ENCODE measurements at places on chromosomes 3 and 15.

DNA sequence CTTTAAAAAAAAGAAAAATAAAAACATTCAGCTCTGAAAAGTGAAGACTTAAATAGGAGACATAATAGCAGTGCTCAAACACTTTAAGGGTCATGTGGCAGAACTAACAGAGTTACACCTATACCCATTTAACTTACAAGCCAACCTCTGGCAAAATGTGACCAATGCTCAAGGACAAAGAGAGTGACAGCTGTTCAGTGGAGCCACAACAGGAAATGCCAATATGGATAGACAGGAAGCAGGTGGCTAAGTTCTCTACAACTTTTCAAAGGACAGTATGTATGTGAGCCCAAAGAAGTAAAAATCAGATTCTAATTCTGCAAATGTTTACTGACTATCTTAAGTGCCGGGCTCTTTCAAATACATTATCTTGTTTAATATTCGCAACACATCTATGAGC, 3.4 kb downstream of the TMCC1 start:
- no peak for DNase-seq

- DNase-seq, result no peak
Observed at GRCh38 chr3:54222316-54222715, 100.0 kb downstream of the CACNA2D3 start.

GRCh38 chr15:73927003-73927475, 777 bp downstream of the LOXL1 start:
- DNase-seq, result no peak

GRCh38 chr3:183158551-183159006, 4.0 kb downstream of the LAMP3 start:
- DNase-seq, result no peak

GRCh38 chr3:14587740-14588360, 47.7 kb upstream of the GRIP2 start:
- no peak for DNase-seq

GRCh38 chr3:67648229-67648628, 6.2 kb downstream of the SUCLG2 start:
- no peak for DNase-seq

DNA sequence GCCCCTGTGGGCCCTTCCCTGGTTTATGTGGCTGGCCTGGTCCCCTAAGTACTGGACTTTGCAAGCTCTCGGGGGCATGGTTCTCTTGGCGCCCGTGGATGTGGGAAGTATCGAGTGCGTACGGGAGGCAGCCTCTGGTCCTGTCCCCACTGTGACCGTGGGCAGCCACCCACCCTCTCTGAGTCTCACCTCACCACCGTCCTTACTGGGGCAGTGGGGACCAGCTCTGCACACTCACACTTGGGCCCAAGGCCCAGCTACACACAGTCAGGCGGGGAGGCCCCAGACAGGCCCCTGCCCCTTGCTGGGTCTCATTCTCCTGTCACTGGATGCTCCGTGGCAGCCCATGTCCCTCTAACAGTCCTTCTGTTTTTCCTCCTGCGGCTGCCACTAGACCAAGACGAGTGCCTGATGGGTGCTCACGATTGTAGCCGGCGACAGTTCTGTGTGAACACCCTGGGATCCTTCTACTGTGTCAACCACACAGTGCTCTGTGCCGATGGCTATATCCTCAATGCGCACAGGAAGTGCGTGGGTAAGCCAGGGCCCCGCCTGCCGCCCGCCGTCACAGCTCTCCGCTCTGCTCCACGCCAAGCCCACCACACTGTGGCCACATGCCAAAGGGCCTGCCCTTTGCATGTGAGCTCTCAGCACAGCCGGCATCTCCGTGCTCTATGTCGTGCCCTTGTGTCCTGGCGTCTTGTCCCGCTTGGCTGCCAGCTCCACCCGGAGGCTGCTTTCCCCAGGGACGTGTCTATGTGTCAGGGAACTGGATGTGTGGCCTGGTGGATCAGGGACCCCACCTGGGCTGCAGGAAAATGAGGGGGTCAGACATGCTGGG, 72.7 kb downstream of the FBLN2 start:
- DNase-seq, result no peak

DNA sequence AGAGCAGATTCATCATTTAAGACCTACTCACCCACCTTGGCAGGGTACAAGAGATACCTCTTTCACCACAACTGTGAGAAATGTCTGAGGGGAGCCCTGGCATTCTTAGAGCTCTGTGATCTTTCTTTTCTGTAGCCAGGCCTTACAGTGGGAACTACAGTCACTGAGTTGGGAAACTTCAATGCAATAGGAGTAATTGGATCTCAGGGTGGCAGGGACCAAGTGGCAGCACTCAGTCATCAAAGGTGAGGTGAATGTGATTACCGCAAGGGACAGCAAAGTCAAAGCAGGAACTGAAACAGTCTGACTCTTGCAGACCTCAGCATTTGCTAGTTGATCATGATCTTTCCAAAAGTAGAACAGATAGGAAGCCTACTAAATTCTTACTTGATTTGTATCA, 7.2 kb upstream of the MCF2L2 start:
- no peak for DNase-seq

GRCh38 chr15:60371175-60372051, 26.4 kb downstream of the ANXA2 start:
- DNase-seq, result no peak

DNA sequence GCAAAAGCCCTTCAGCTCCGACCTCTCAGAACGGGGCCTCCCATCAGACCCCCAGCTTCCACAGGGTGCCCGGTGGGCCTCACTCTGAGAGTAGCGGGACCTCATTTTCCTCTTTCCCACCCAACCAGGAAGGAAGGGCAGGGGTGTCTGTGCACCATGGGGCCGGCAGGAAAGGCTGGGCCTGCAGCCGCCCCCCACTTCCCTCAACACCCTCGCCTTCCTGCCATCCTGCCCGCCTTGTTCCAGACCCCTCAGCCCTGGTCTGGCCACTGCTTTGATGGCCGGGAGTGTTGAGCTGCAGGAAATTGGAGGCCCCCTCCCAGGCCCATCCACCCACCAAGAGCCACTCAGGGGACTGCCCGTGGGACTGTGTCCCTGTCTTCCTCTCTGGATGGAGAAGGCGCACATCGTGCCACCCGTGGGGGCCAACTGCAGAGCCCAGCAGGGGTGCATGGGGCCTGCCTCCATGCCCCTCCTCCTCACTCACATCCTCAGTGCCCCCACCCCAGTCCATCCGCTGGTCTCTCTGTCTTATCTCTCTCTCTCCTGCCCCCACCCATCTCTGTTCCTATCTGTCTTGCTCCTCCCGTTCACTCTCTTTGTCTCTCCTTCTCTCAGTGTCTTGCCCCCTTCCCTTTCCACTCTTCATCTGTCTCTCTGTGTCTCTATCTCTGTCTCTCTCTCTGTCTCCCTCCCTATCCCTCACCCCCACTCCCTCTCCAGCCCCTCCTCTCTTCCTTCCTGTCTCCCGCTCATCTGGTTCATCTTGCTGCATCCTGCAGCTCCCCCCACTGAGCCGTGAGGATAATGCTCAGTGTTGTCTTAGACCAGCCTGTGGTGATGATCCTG, 1.8 kb upstream of the PLXND1 start:
- DNase-seq, result no peak

DNA sequence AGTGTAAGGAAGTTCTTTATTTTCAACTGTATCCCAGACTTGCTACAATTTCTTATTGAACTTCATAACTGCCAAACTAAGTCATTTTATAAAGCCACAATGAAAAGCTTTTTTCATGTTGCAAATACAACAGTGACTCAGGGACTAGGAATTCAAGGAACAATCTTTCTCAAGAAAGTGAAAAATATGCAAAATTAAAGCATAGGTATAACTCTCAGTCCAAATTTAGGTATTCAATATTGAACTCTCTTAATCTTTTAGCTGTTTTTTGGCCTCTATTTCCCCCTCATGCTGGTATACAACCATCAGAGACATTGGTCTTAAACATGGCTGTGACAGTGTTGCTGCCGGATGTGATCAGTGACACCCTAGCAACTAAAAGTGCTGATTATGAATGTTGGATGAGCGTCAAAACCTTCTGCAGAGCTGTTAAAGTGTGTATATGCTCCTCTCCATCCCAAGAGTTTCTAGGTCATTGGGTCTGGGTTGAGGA, 476.9 kb downstream of the ZNF385D start:
- no peak for DNase-seq

- DNase-seq, result no peak
Observed at GRCh38 chr3:168417016-168417415, 321.3 kb upstream of the GOLIM4 start.

- no peak for DNase-seq
Observed at GRCh38 chr3:134918441-134918840, 123.4 kb downstream of the EPHB1 start.

DNA sequence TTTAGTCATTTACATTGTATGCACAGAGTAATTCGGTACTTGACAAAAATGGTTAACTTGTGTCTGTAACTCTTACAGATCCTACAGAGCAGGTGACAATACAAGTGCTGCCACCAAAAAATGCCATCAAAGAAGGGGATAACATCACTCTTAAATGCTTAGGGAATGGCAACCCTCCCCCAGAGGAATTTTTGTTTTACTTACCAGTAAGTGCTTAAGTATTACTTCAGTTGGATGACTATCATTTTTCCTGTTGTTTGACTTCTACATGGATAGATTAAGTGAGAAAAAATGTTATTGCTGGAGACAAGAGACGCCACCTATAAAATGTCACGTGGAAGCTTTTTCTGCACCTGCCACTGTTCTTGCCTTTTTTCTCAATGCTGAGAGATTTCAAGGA, 173.2 kb downstream of the ALCAM start:
- no peak for DNase-seq

DNA sequence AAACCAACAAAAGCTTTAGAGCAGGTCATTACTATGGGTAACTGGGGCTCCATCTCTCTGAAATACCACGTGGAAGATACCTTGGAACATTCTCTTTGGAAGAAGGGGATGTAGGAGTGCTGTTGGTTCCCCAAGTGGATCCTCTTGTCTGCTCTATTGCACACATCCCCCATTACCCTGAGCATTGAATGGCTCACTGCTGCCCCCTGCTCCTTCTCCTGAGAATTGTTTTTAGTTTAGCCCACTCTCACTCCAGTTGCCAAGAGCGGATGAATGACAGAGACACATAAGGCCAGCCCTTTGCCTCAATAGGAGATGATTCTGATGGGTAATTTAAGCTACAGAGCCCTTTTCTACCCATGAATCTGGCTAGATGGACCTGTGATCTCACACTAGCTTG, 135.6 kb upstream of the SUCLG2 start:
- no peak for DNase-seq

DNA sequence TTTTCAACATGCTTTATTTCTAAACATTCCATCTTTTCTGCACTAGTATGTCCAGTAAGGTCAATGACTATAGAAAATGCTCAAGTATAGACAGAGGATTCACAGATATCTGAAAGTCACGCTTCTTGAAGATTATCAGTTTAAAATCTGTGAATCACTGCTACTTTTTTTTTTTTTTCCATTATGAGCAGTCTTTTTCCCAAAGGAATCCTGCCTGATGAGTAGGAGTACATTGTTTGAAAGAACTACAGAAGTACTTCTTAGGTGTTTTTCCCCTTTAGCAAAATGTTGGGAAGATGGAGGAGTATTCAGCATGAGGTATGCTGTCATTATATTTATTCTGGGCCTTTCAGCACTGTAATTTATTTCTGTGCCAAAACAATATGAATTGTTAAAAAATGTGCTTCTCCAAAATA, 266.2 kb downstream of the NLGN1 start:
- DNase-seq, result no peak

GRCh38 chr3:137946356-137946973, 63.5 kb upstream of the CLDN18 start:
- DNase-seq, result no peak

DNA sequence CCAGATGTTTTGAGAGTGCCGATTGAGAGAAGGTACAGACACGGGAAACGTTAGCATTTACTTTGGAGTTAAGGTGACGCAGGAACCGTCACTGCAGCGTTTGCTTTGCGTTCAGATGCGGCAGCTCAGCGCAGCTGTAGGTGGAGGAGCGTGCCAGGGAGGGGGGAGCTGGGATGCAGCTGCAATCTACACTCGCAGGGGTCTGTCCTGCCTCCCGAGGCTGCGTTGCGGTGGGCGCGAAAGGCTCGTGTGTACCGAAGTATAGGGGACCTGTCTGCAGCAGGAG, 425 bp upstream of the FYTTD1 start:
- no peak for DNase-seq

- DNase-seq, result no peak
Observed at GRCh38 chr3:45078910-45079522, 52.9 kb downstream of the CLEC3B start.

GRCh38 chr15:73455876-73456275, 12.9 kb downstream of the REC114 start:
- no peak for DNase-seq

- DNase-seq, result no peak
Observed at GRCh38 chr3:50028346-50028745, 60.4 kb upstream of the RBM5 start.

GRCh38 chr3:53583161-53583690, 88.8 kb downstream of the CACNA1D start:
- no peak for DNase-seq

DNA sequence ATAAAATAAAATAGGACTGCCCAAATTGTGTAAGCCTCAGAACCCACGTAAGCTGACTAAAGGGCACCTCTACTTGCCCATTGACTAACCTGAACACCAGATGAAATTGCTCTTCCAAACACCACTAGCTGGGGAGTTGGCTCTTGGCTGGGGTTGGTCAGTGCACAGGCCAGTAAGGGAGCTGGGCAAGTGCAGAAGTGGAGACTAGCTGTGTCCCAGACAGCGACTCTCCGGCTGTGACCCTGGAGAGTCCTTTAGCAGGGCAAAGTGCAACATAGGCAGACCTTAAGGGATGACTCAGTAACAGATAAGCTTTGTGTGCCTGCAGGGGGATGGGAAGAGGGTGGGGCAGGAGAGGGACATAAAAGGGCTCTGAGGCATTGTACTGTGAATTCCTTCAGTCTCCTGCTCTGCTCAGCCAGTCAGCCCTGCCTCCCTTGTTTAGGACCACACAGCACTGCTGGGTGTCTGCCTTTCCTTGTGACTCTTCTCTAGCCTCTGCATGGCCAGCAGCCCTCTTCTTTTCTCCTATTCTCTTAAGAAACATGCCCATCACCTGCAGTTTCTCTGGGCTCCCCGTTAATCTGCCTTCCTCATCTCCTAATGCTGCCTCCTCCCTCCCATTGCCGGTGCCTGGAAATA, 13.2 kb downstream of the NR1I2 start:
- DNase-seq, result no peak

GRCh38 chr3:149371001-149371722, 6.3 kb downstream of the TM4SF1 start:
- DNase-seq, result no peak

DNA sequence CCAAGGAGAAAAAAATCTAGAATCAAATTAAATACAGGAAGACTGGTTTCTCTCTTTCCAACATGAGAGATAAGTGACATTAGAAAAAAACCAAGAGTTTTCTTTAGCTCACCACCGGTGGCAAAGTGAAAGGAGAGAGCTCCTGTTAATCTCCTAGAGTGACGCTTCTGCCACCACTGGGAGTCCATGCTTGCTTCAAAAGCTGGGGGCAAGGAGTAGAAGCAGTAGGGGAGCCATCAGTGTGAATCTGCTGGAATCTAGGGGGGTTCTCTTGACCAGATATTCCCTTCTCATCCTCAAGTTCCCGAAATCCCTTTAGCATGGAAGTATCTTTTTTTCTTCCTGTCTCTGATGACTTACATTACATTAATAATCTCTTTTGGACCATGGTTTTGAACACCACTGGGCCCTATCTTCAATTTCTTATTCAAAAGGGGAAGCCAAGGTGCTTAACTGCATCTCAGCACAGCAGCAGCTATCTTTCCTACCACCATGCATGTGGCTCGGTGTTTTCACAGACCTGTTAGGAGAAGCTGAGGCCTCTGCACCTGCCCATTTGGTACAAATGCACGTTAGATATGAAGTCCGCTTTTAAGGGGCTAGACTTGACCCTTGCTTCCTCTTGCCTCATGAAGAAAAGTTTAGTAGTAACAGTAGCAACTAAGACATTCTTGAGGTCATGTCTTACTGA, 6.6 kb upstream of the ICE2 start:
- no peak for DNase-seq

GRCh38 chr3:140540262-140540661, 137.6 kb upstream of the TRIM42 start:
- DNase-seq, result no peak
